ENCODE measurements at places on chromosomes 5 and 9.

- DNase-seq = peak; percentile 38
Measured at GRCh38 chr5:30040488-30041118, 1152.9 kb upstream of the CDH6 start.

GRCh38 chr5:74612045-74612444, 28.5 kb downstream of the ENC1 start:
- DNase-seq = no peak

GRCh38 chr9:16321461-16322119, 548.9 kb downstream of the BNC2 start:
- no peak for DNase-seq

DNA sequence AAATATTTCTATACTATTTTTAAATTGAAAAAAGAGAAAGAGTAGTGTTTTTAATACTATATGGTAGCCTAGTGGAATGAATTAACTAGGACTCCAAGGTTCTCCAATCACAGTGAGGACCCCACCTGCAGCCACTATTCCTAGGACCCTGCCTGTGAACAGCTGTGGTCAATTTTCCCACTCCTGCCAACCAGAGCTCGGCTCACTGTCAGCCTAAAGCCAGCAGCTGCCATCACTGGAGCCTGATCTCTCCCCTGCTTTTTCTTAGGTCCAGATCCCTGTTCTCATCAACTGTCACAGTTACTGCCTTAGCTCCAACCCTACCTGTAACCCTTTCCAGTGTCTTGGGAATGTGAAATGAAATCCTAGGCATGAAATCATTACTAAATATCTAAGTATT, 25.3 kb downstream of the ARSB start:
- no peak for DNase-seq

GRCh38 chr9:113221800-113222481, 597 bp downstream of the SLC31A1 start:
- no peak for DNase-seq

DNA sequence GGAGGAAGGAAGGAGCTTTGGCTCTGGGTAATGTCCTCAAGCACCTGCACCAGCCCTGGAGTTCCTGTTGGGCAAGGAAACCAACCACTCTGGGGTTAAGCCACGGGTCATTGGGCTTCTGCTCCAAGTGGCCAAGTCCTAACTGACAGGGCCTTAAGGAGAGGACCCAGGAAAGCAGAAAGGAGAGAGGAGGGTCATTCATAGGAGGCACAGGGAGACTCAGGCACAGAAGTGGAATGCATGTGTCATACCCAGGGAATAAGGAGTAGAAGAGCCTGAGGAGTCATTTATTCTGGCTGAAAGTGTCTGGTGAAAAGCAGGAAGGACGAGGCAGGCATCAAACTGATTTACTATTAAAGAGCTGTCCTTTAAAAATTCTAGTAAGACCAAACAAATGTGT, 129.2 kb downstream of the DMRT2 start:
- DNase-seq = no peak

- DNase-seq = no peak
Measured at GRCh38 chr9:94566550-94566949, 11.7 kb downstream of the PCAT7 start.

All from NCI-H1694 treated with DMSO at 0.1 percent for 48 hours (cell line).